ENCODE measurements at places on chromosomes 12 and 14.

DNA sequence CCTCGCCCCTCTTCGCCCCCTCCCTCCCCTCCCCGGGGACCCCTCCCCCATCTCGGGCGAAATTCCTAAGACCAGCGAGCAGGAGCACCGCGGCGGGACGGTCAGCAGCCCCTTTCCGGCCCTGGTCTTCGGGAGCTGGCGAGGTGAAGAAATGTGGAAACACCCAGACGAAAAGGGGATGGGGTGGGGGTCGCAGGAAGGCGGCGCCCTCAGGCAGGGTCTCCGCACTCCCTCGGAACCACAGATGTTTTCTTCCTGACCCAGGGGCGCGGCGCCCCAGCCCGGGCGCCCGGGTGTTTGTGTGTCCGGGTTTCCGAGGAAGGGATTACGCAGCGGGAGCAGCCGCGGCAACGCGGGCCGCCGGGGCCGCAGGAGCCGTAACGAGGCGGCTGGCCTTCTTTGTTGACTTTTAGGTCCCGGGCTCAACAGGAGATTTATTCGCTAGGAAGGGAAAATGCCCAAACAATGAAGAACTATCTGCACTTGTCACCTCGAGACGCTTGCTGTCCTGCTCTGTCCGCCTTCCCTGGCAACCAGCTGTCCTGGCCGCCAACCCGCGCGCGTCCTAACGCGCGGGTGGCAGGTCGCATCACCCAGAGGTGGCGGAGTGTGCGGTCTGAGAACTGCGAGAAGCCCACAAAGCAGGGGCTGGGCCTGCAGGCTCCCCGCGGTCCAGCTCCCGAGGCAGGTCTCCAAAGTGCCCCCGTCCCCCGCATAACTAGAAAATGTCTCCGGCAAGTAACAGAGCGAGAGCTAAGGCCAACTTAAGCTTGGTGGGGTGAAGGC, 7.0 kb downstream of the FOXA1 start:
- DNase-seq: no peak

- DNase-seq: no peak
These were observed 126.0 kb upstream of the CNTN1 start for GRCh38 chr12:40566271-40566670.

DNA sequence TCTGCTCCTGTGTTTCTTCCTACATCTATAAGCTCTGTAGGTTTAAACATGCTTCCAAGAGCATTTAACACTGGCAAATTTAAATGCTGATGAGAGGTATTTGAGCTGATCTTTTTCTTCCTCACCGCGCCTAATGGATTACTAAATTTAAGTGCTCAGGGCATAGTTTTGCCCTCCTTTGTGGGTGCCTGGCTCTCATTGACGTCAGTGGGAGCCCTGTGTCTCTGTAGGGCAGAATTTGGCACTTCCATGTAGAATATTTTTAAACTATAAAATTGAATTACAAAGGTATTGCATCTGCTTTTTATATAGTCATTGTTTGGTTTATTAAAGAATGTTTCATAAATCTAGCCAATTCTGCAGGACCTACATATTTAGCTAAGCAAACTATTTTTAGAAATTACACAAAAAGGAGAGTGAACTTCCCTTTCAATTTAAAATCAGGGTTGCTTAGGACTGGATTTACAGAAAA, 444.8 kb downstream of the AEBP2 start:
- DNase-seq: no peak

DNA sequence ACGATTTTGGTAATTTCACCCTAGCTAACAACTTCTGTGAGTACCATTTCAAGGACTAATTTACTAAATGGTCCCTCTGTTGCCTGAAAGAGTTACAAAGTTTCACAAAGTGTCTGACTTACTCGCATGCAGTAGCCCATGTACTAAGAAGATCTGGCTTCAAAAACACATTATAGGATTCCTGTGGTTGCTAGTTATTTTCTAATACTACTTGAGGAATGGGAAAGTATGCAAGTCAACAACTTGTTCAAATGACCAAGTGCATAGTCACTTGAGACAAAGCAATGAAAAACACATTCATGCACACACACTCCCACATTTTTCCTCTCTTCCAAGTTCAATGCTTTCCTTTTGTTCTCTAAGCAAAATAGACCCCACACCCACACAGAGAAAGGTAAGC, 219.7 kb upstream of the TMPO start:
- DNase-seq: no peak

- no peak for DNase-seq
These were observed 193.6 kb upstream of the GARIN6 start for GRCh38 chr12:99453836-99454538.

GRCh38 chr12:125194163-125194773, 129.0 kb downstream of the AACS start:
- no peak for DNase-seq

DNA sequence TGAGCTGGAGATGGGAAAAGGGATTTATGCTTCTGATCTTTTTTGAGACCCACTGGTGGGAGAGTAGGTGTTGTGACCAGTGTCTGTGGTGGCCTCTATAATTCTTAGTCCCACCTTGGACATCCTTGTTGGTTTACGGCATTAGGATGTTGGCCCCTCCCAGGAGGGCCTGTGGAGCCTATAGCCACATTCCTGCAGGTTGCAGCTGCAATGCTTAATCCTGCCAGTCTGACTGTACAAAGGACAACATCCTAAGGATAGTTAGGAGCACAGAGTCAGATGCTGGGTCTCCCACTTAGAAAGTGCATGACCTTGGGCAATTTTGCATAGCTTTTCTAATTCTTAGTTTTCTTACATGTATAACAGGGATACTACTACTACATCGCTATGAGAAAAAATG, 150.9 kb upstream of the SLC38A2 start:
- no peak for DNase-seq

GRCh38 chr12:7058850-7059395, 1.6 kb upstream of the C1S start:
- no peak for DNase-seq

All from pancreas (tissue), 10 donors.